Mesothelial cell of epicardium (in vitro differentiated cells): ENCODE measurements at places on chromosomes 2 and 18.

GRCh38 chr2:118945881-118946280 lies 3.9 kb downstream of the MARCO start:
- DNase-seq = no peak

DNA sequence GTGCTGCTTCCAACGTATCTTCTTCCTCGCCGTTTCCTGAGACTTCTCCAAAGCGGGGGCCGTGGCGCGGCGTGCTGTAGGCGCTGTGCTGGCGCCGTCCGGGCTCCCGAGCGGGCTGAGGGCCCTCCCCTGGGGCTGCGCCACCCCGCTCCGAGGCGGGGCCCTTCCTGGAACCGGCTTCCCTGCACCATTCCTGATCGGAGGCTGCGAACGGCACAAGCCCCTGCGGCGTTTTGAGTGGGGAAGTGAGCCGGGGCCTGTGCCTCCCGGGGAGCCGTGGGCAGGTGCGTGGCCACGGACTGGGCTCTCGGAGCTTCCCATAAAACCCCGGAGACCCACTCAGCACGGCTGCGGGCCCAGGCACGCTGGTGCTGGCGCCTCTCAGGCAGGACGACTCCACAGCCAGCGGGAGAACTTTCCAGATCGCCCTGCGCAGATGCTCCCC lies 74.7 kb downstream of the PSMG2 start:
- DNase-seq = no peak

DNA sequence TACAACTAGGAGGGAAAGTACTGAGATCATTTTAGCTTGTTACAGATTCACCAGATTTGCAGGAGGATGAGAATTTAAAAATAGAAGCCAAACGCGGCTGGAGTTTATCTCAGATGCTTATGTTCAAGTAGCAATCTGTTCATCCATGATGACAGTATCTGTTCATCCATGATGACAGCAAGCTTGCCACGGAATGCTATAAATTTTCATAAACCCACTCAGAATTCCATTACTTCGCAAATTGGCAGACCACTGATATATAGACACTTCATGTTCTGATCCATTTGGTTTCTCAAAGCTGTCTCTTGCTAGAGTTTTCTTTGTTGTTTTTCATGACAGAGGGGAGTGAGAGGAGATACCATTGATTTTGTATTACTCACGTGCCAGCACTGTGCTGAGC lies 84.2 kb downstream of the GAREM1 start:
- DNase-seq = no peak

DNA sequence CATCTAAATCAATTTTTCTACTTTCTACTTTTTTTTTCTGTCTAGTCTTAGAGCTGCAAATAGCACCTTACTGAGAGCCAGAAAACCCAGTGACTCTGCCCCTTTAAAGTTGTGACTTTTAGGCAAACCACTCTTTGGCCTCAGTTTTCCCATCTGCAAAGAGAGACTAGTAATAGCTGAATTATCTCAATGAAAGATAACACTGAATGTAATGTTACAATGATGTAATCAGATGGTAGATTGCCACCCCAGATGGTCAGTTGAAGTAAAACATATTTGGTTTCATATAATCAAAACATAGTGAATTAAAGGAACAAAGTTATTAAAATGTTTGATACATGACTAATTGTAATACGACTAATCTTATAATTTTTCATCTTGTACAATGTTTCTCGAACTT lies 5.0 kb upstream of the APCDD1 start:
- no peak for DNase-seq

DNA sequence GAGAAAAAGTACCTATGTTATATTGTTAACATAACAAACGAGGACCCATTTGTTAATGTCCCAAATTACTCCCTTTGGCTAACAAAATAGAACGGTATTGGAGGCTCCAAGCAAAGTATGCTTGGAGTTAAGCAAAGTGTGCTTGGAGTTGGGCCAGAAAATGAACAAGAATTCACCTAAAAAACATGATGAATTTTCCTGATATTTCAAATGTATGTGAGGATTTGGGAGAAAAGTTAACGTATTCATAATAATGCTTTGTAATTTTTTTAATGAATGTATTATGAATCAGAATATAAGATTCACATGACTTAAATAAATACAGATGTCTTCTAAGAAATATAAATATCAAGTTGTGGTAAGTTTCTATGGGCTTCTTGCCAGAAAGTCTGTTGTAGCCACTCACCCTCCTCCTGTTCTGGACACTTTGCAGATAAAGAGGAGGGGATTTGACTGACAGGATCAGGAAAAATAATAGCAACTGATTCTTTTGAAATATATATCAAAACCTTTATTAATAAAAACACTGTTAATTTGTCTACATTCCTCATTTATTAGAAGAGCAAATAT lies 423.7 kb upstream of the MMADHC start:
- DNase-seq = no peak

DNA sequence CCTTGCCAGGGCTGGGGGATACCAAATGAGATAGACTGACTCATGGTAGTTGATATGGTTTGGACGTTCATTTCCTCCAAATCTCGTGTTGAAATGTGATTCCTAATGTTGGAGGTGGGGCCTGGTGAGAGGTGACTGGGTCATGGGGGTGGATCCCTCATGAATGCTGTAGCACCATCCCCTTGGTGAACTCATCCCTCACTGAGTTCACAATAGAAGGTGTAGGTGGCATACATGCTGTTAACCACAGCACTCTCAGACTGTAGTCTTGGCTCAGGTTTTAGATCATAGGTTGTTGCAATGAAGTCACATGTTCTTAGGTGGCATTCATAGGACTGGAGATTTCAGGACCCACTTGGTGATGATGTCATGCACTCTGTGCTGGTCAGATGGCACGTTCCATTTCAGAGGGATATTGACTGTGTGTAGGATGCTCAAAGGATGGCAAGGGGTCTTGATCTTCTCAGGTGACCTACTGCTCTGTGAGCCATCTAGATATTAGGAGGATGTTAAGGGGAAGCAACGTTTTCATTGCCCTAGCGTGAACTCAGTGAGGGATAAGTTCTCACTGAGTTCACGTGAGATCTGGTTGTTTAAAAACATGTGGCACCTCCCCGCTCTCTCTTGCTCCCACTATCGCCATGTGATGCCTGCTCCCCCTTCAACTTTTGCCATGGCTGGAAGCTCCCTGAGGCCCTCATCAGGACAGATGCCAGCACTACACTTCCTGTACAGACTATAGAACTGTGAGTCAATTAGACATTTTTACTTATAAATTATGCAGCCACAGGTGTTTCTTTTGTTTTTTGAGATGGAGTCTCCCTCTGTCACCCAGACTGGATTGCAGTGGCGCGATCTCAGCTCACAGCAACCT lies 73.8 kb upstream of the ACAA2 start:
- no peak for DNase-seq

DNA sequence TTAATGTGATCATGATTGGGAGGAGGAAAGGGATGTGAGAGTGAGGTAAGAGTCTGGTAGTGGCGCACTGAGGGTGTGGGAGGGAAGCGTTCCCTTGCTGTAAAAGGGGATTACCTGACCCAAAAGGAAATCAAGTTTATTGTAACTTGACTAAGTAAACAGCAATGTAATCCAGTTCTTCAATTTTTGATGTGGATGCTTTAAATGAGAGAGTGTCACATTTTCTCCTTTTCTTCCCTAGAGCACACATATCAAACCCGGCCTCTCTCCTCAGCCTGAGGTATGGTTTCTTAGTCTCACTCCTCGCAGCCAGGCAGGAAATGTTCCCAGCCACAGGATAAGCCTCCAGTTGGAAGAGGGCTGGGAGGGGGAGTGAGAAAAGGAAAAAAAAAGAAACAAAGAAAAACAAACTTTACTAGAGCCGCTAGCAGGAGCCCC lies 688 bp upstream of the ARHGAP28 start:
- DNase-seq = no peak

GRCh38 chr2:157946919-157947557 lies 70.9 kb upstream of the ACVR1 start:
- no peak for DNase-seq

DNA sequence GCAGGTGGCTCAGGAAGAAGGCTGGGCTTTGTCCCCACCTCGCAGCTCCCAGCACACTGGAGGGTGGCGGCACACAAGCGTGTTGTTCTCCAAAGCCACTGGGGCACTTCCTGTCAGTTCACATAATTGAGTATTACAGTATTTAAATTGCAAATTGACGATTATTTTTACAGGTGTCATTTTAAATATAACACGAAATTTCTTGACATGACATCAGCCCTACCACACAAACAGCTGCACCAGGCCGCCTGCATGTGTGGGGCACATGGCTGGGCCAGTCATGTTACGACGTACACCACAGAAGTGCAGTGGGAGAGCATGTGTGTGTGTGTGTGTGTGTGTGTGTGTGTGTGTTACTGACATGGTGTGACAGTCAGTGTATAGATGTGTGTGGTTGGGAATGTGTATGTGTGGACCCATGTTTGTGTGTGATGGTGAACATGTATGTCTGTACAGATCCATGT lies 155.6 kb downstream of the TTC32 start:
- no peak for DNase-seq

DNA sequence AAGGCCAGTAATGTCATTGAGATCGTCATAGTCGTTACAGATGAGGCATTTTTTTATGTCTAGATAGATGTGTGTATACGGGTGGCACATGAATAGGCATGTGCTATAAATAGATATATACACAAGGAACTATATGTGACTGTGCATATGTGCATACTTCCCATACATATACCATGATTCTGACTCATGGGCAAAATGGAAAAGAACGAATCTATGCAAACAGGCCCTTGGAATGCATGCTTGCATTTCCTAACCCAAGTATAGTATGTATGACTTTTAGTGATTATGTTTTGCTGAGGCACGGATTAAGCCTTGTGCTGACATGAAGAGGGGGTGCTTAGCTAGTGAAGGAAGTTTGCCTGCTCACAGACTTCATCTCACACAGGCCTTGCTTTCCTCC lies 111.7 kb downstream of the BCL11A start:
- DNase-seq = no peak

- no peak for DNase-seq
Observed at GRCh38 chr18:62878305-62878704, 163.0 kb downstream of the PHLPP1 start.

DNA sequence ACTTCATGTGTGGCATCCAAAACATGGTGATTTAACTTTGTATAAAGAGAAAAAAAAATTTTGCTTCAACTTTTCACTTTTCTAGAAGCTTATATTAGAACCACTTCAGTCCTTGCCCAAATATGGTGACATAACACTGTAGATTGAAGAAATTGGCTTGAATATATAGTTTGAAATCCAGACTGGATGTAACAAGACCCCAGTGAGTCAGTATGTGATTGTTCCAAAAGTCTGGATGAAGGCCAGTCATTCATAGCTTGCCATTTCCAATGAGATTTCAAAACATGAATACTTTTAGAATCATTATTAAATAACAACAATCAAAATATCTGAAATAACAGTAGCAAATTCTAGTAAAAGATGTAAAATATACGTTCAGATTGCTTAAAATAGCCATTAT lies 104.8 kb upstream of the FN1 start:
- no peak for DNase-seq

GRCh38 chr2:188569431-188570165 lies 277.9 kb downstream of the GULP1 start:
- no peak for DNase-seq

- DNase-seq = no peak
Observed at GRCh38 chr2:15066138-15066537, 433.6 kb downstream of the LRATD1 start.

- no peak for DNase-seq
Observed at GRCh38 chr2:109350526-109350925, 221.5 kb downstream of the SH3RF3 start.

- no peak for DNase-seq
Observed at GRCh38 chr2:180240774-180241173, 233.7 kb upstream of the CWC22 start.

- DNase-seq = no peak
Observed at GRCh38 chr2:230134496-230135129, 65.9 kb upstream of the SLC16A14 start.

- DNase-seq = no peak
Observed at GRCh38 chr2:172297531-172297930, 129.9 kb upstream of the ITGA6 start.

- DNase-seq = no peak
Observed at GRCh38 chr2:210445116-210445707, 31.3 kb downstream of the LANCL1 start.

DNA sequence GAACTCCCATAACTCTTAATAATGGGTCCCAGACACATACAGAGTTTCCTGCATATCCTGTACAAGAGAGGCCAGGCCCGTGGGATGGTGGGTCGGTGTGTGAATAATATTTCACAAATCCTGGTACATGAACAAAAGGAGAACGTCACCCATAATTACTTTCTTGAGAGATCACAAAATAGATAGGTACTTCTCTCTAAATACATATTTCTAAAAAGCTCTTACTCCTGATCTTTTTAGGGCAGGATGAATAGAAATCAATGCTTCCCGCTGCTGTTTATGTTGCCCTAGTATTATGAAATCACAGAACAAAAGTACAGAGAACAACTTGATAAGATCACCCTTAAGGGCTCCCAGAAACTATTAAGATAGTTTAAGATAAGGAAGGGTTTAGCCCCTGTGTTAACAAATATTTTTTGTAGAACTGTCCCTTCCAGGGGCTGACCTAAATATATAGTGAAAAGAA lies 5.4 kb downstream of the IRS1 start:
- no peak for DNase-seq

DNA sequence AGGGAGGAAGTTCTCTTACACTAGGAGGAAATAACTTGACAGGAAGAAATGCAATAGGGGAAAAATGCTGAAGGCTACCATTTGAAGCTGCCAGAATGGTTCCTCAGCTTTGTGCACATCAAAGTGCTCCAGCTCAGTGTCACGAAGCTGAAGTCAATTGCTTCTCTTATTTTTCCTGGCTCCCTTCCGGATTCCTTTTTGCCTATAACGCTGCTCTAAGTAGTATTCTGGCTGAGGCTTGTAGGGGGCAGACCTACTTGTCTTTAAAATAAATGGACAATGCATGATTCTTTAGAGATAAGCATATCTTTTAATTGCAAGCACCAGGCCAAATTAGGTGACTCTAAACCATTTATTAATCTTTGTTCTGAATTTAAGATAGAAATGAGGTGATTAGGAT lies 60.3 kb upstream of the SCN1A start:
- DNase-seq = no peak

DNA sequence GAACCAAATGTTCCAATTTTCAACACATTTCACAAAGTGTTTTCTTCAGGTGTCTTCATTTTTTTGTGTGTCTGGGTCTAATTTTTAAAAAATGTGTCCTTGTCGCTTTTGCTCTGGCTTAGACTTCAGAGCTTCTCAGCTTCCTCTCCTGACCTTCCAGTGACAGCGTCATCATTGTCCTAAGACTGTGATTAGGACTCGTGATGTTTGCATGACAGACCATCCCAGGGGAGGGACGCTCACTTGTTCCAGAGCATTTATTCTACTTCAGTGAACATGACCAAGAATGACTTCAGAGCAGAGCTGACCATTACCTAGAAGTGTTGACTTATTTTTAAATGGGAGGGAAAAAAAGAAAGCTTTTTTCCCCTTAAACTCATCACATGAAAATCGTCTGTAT lies 591.9 kb downstream of the IRS1 start:
- DNase-seq = no peak

GRCh38 chr2:118878531-118879149 lies 31.2 kb upstream of the EN1 start:
- no peak for DNase-seq

- DNase-seq = no peak
Observed at GRCh38 chr2:9715238-9715637, 84.4 kb upstream of the YWHAQ start.

GRCh38 chr2:222033541-222033940 lies 265.3 kb downstream of the PAX3 start:
- no peak for DNase-seq
